ENCODE measurements at places on chromosomes 6 and 20.

DNA sequence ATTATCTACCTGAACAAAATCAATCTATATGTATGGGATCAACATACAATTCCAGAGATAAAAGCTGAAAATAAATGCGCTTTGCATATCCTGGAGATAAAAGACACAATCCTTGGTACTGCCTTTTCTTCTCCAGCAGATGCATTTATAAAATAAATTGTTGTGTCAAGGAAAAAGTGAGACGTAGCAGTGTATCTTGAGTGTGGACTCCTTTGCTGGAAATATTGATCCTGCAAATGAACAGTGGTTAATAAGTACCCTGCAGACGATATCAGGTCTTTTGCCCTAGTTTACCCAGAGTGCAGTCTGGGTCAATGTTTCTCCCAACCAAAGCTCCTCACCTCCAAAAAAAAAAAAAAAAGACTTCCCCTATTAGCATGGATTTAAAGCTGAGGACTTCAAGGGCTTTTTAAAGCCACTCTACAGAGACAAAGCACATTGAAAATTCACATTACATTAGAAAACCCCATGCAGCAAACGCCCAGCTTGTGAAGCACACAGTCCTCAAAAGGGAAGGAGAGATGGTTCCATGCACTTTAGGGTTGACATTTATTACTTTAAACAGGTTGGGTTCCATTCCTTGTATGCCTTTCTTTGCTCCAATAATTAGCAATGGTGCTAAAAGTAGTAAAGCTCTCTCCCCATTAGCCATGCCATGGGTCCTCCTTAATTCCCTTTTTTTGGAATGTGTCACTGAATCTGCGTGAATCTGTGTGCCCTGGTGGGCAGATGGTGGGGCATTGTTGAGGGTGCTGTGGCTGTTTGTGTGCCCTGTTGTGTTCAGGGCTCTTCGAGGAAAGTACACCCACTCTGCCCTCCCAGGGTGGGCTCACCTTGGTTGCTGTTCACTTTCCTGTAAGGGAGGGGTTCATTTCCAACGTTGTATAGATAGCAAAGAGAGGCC lies 21.1 kb downstream of the FOXA2 start:
- no peak for DNase-seq

DNA sequence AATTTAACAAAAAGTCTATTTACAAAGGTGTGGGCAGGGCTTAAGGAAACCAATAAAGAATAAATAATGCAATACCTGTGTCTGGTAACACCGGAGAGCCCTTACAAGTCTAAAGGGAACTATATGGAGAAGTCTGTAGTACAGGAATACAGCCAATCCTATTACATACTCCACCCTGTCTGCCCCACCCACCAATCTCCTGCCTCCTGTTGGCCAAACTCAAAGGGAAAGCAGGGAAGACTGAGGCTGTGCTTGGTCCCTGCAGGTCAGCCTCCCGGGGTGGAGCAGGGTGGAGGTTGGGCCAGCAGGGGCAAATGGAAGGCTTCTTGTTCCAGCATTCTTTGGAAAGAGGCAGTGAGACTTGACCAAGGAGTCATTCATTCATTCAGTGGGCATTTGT lies 31.5 kb downstream of the METTL24 start:
- DNase-seq, result no peak

- DNase-seq, result peak; percentile 26
Measured at GRCh38 chr6:83153883-83154521, 39.1 kb downstream of the PGM3 start.

- no peak for DNase-seq
Measured at GRCh38 chr6:34575326-34575725, 19.2 kb upstream of the SPDEF start.

GRCh38 chr6:35719830-35720733 lies 16.8 kb upstream of the ARMC12 start:
- peak; percentile 81 for DNase-seq

DNA sequence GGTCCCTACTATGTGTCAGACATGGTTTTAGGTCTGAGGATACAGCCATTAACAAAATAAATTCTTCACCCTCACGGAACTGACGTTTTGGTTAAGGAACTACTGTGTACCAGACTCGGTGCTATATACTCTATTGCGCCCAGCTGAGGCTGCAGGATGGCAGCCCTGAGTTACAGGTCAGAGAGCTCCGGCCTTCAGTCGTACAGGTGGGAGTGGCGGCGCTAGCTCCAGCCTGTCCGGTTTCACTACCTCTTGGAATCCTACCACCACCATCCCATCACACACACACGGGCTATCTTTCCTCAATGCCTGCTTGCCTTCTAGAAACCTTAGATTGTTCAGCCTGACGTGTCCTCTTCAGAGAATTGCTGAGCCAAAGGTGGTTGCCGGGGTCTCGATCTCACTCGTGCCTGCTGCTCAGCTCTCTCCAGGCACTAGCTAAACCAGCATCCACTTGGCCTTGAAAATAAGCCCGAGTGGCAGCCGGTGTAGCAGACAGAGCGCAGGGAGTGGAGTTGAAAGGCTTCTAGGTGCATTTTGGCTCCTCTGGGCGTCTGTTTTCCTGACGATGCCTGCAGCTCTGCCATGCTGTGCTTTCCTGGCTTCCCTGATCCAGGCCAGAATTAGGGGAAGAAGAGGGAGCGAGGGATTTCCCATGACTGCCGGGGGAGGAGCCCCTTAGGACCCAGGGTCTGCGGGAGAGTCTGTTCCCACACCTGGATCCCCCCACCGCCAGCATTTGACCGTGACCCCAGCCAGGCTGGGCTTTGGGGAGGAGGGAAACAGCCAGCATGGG lies 1.1 kb upstream of the TCF15 start:
- no peak for DNase-seq

DNA sequence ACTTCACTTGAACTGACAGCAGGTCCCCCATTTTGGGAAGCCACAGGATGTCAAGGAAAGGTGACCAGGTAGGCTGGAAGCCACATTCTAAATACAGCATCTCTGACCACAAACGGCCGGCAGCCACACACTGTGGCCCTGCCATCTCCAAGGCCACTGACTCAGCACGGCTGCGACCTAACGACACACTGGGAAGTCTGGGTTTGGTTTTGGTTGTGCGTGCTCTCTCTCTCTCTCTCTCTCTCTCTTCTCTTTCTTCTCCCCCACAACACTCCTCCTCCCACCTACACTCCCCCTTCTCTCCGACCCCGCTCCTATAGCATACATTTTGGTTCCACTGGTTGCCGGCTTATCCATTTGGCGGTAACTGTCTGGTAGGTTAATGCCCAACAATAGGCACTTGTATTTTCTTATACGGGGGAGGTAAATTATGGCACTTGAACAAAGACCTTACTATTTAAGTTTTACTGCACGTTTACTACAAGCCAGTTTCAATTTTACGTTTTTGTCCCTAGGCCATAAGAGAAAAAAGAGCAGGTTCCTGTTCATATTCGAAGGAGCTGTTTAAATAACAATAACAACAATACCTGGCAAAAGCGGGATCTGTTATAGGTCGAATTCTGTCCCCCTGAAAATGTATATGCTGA lies 103.6 kb downstream of the GMDS start:
- DNase-seq, result no peak

DNA sequence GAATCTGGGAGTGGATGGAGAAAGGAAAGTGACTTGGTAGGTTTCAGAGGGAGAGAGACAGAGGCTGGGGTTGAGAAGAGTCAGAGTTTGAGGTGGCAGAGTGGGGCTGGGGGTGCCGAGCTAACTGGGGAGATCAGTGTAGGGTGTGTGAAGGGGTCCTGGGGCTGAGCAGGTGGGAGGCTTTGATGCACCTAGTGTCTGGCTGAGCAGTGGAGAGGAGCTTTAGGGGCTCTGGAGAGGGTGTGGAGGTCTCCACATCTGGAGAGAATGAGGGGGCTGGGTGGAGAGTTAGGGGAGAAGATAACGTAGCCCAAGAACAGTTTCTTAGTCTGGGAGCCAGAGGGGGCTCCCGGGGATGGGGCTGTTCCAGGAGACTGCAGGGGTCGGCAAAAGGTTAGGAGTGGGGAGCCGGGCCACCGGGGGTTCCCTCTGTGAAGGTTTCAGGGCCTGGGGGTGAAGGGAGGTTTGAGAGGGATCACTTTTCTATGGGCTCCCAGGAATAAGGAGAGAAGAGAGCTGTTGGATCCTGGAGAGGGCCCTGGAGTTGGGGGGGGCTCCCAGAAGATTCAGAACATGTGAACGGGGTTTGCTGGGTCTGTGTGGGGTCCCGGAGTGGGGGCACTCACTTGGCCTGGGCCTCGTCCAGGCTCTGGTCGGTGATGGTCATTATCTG lies 797 bp downstream of the PBX2 start:
- no peak for DNase-seq

- DNase-seq, result no peak
Measured at GRCh38 chr6:119481976-119482375, 132.4 kb upstream of the MAN1A1 start.

GRCh38 chr6:56759521-56759920 lies 116.8 kb upstream of the DST start:
- peak; percentile 83 for DNase-seq

GRCh38 chr20:18031888-18032509 lies 25.7 kb downstream of the OVOL2 start:
- no peak for DNase-seq

GRCh38 chr6:11833626-11834592 lies 55.3 kb upstream of the ADTRP start:
- no peak for DNase-seq

- DNase-seq, result no peak
Measured at GRCh38 chr6:129767776-129768485, 58.0 kb upstream of the ARHGAP18 start.

DNA sequence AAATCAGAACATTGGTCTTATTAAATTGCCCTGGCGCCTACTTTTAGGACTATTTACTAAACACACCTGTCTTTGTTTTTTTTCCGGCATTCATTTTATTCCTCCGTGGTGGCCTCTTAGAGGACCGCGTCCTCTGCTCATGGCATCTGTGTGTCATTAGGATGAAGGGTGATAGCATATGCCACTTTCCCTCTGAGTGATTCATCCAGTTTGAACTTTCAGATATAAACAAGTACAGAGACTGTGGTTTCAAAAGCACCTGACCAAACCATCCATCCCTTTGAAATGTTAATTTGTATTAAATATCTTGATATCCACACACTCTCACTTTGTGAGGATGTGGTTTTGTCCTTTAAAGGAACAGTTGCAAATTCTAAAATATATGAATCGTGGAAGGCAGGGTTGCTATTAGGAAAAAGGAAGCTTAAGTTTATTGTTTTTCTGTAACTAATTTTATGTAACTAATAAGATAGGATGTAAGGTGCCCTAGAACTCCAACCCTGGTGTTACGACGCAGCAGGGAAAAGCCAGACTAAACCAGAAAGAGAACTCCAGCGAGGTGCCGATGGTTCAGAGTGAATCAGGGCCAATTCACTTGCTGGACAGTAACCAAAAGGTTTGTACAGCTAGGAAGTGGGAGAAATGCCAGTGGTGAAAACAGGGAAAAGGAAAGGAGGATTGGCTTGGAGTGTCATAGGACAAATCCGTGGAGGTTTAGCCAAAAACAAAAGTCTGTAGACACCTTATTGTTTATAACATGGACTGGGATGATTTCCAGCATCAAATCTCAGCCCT lies 98.7 kb downstream of the SHLD1 start:
- no peak for DNase-seq

DNA sequence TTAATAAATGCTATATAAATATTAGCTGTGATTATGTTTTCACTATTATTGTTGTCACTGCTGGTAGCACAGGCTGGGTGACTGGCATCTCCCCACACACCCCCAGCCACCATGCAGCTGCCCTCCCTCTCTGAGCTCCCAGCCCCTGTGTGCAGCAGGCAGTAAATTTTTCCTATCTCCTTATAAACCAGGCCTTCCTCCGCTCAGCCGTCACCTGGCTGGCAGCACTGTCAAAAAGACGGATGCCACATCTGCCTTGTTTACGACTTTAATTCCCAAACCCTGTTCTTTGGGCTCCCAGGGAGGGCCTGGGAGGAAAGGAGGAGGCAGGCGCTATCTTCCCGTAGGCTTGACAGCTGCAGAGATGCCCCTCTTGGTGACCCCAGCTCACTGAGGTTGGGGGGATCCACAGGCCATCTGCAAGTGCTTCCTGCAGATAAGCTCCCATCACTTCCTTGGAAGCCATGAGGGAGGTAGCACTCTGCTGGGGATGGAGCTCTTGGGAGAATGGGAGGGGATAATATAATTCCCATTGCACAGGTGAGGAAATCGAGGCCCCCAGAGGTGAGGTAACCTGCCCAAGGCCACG lies 94.5 kb downstream of the GRM4 start:
- DNase-seq, result no peak

DNA sequence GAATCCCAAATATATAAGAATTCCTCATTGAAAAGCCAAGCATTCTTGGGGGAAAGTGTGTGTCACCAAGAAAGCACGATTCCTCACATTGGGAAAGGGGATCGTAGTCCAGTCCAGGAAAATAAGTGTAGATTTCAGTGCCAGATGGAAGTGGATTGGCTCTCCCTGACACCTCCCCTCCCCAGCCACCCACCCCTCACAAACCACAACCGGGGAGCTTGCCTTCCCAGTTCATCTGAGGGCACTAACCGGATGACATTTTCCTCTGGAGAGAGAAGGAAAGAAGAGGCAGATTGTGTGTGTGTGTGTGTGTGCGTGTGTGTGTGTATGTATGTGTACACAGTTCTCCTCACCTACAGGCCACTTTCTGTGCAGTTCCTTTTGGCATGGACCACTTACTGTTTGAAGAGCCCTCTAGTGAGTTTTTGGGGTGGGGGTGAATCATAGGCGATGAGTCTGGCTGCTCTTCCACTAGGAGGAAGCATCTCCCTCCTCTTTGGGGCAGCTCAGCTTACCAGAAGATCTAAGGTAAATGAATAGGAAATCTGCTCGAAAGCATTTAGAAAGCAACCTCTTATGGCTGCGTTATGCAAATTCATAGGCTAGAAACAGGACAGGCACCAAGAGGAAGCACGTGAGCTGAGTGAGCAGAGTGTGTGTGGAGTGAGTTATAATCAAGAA lies 20.8 kb downstream of the DAAM2 start:
- peak; percentile 67 for DNase-seq

GRCh38 chr6:150632785-150633485 lies 33.2 kb downstream of the PLEKHG1 start:
- no peak for DNase-seq

- DNase-seq, result no peak
Measured at GRCh38 chr6:32329141-32329540, 42.6 kb downstream of the TSBP1 start.

GRCh38 chr6:47512872-47513271 lies 35.3 kb downstream of the CD2AP start:
- DNase-seq, result no peak
